ENCODE measurements at places on chromosomes 5 and 9.

GRCh38 chr9:125468646-125469045 is 207.0 kb downstream of the GAPVD1 start:
- no peak for DNase-seq

GRCh38 chr5:96203761-96204160 is 229.3 kb downstream of the PCSK1 start:
- no peak for DNase-seq

DNA sequence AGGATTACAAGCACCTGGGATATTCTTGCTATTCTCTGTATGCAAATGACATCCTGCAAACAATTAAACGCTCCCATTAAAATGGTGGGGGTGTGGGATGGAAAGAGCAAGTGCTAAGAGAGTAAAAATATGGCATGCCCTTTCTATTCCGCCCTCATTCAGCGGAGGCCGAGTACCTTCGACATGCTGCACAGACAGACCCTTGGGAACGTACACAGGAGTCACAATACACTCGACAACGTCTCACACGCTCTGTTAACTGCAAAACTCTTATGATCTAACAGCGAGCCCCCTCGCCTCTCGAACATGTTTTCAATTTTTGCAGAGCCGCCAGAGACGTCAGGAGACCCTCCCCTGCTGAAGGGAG is 322.2 kb downstream of the CEMIP2 start:
- no peak for DNase-seq

GRCh38 chr5:117680426-117680825 is 1105.8 kb upstream of the SEMA6A start:
- DNase-seq: no peak

All from stimulated activated naive B cell treated with anti-CD40 and anti-IgM and Interleukin-4, amounts not matched to agents 10 μg/mL and 1 μg/mL and 100 μg/mL, for 72 hours (primary cell).